Stimulated activated CD4-positive, alpha-beta T cell treated with anti-CD3 and anti-CD28 coated beads, Interleukin-15, amount 100 ng/mL, for 48 hours (primary cell): ENCODE measurements at places on chromosomes 12 and 14.

DNA sequence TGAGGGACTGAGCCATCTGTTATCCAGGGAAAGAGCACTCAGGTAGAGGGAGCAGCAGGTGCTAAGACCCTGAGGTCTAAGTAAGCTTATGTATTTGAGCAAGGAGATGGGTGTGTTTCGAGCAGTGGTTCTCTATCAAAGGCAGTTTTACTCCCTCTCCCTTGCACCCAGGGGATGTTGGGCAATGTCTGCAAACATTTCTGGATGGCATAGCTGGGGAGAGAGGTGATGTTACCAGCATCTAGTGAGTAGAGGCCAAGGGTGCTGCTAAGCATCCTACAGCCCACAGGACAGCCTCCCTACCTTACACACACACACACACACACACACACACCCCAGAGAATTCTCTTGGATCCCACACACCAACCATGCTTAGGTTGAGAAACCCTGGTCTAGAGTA is 221.0 kb upstream of the PWP1 start:
- no peak for DNase-seq

DNA sequence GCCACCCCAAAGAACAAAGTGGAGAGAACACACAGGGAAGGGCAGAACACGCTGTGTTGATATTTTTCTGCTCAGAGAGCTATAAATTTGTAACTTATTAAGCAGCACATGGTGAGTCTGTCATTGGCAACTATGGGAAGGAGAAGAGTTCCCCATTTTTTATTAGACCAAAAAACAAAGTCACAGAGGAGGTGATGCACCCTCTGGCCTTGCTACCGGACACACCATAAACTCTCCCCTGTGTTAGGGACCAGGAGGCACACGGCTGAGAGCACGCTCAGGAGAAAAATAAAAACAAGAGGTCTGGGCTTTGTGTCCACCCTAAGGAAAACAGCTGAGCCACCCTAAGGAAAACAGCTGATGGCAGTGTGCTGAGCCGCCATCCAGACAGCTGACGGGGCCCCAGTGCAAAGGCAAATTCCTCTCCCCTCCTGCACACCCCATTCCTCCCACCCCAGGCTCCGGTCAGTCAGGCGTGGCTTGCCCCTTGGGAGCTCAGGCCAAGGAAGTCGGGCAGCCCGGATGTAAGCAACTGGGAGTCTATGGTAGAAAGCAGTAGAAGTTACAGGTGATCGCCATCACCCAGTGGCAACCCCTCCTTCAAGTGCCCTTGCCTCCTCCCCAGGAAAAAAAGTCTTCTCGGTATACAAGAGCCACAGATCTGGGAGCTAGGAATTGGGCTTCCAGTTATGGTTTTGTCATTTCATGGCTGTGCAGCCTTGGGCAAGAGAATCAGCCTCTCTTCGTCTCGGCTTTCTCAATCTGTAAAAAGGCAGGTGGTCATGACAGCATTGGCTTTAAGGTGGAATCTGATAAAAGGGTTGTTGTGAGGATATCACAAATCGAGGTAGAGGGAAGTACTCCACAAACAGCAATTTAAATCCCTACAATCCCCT is 2.4 kb downstream of the PXN start:
- DNase-seq = no peak

GRCh38 chr12:41724216-41724615 is 420.5 kb downstream of the GXYLT1 start:
- DNase-seq = no peak

GRCh38 chr14:36455241-36455627 is 64.8 kb downstream of the NKX2-1 start:
- DNase-seq = no peak

DNA sequence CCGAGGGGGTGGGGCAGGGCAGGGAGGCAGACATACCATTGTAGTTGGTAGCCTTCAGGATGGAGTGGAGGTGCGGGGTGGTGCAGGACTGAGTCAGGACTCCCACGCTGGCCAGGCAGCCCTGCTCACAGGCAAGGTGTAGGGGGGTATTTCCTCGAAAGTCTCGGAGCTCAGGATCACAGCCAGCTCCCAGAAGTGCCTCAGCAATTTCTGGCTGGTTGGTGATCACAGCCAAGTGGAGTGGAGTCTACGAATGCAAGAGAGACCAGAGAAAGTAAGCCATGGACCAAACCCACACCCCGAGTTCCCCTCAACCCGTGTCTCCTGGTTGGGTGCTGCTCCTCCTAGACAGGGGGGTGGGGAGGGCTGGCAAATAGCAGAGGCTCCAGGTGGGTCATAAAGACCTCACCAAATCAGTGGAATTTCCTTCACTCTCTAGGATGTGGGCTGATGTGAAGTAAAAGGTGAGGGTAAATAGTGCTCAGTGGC is 1.4 kb downstream of the NFKBIA start:
- peak; percentile 26 for DNase-seq

GRCh38 chr12:480831-481816 is 21.4 kb downstream of the B4GALNT3 start:
- no peak for DNase-seq

- no peak for DNase-seq
Measured at GRCh38 chr14:99148861-99149610, 123.0 kb downstream of the BCL11B start.

GRCh38 chr14:83777516-83777915 is 1752.4 kb upstream of the FLRT2 start:
- DNase-seq = no peak

- no peak for DNase-seq
Measured at GRCh38 chr12:1995205-1995896, 8.9 kb downstream of the DCP1B start.

DNA sequence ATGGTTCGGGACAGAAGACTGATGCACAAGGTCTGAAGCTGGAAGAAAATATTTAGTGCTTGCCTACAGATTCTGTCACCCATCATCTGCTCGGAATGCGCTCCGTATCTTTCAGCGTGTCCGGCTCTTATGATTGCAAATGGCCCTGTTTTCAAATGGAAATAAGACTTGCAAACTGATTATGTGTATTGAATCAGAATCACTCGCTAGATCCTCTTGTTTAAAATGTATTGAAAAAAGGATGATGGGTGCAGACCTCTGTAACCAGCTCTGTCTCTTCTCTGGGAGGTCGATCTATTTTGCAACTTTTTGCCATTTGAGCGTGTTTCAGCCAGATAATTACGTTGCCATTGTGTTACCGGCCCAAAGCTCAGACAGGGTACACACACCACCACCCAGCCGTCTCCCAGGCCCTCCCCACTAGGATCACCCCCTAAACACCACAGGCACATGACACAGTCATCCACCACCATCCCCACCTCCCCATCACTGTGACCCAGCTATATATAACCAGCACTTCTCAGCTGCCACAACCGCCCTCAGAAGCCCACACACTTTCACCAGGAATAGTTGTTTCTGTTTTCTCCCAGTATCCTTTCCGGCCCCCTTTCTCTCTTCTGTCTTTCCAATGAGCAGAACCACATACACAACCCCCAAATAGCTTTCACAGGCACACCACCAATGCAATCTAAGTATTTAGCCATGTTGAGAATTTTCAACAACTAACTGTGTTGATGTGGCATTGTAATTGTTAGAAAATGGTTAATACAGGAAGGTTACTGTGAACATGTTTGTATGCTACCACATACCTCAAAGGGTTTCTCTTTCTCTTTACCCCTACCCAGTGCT is 10.7 kb downstream of the NKX2-1 start:
- no peak for DNase-seq

DNA sequence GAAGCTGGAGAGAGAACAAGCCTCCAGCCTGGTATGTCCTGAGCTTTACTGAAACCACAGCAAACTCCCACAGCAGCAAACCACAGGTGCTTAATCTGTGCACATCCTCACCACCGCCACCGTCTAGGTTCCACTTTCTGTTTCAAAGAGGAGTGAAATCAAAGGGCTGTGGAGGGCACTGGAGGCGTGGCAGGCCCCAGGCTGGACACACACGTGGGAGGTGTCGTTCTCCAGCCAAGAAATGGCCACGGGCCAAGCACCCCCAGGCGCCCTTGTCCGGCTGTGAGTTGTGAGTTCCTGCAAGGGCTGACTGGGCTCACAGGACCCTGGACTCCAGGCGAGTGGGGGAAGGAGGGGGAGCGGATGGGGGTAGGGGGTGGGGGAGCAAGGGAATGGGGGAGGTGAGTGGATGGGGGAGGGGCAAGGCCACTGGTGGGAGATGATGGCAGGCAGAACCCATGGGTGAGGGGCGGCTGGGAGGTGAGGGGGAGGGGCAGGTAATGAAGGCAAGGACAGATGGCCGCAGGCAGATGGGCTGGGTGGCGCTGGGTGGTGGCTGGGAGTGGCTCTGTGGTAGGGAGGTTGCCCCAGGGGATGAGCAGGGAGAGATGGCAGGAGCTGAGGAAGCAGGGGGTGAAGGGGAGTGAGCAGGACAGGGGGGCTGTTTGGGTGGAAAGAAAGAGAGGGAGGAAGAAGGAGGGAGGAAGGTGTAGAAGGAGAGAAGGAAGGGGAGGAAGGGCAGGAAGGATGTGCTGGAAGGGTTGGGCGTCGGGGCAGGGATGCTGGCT is 86.7 kb downstream of the NCOR2 start:
- DNase-seq = peak; percentile 29

GRCh38 chr12:57892232-57892972 is 45.9 kb upstream of the CTDSP2 start:
- DNase-seq = no peak

GRCh38 chr14:91371011-91371989 is 46.3 kb downstream of the CCDC88C start:
- no peak for DNase-seq

GRCh38 chr14:58130116-58130782 is 21.8 kb downstream of the ARMH4 start:
- no peak for DNase-seq

GRCh38 chr14:56794557-56795283 is 15.6 kb downstream of the OTX2 start:
- no peak for DNase-seq

DNA sequence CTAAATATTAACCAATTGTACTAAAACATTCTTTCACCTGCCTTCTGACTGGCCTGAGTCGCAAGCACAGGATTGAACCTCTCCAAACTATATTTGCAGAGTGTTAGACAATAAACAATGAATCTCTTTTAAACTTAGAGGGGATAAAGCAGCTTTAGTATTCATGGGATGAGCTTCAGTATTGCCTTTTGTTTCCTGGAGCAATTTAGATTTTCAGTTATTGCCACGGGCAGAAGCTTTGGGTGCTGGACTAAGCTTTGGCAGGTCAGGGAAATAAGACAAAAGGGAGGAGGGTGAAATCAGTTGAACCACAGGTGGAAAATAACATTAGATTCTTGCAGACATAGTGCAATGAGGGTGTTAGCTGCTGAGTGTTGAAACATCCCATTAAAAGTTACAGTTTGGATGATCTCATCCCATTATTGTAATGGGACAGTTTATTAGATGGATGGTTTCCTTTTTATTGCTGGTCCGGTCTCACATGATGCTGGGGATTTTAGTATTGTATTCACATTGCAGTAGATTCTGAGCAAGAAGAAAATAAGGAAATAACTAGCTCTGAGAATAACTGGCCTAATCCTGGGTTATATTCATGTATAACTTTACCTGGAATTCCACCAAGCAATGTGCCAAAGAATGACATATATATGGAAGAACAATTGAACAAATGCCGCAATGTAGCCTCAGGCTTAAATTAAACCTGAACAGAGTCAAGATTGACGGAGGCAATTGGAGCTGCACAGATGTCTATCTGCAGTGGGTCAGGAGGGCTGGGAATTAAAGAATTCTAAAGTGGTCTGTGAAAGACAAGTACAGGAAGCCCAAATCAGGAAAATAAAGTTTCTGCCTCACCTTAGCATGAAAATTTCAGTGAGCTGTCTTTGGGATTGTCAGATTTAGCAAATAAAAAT is 1092.8 kb upstream of the SEL1L start:
- DNase-seq = no peak

DNA sequence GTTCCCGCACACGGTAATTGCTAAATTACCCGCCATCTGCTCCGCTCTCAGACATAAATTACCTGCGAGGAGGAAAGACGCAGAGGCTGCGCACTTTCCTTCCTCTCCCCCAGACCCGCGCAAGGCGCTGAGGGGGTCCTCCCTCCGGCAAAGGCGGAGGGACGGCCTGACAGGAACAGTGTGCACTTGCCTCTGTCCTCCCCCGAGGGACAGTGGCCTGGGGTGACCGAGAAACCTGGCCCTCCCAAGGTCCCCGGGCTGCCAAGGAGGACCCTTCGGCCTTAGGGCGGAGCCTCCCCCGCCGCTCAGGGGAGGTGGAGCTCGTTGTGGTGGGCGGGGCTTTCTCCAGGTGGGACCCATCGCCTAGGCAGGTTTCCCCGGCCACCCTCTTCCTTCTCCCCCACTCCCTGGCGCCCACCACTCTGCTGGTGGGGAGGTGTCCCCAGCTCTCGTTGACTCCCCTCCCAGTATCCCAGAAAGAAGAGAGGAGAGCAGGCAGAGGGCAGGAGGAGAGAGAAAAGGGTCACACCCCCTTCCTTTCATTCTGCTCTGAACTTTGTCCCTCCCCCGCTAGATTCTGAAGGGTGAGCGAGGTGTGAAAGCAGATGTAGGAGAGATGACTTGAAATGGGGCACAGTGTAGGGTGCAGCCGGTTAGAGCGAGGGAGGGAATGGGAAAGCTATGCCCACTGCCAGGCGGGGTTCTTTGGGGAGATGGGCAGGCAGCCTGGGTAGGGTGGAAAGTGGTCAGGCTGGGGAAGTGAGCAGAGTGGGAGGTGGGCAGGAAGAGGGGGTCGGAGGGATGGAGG is 11.4 kb upstream of the CALCOCO1 start:
- no peak for DNase-seq

- no peak for DNase-seq
Measured at GRCh38 chr12:92035477-92035876, 110.2 kb downstream of the BTG1 start.

DNA sequence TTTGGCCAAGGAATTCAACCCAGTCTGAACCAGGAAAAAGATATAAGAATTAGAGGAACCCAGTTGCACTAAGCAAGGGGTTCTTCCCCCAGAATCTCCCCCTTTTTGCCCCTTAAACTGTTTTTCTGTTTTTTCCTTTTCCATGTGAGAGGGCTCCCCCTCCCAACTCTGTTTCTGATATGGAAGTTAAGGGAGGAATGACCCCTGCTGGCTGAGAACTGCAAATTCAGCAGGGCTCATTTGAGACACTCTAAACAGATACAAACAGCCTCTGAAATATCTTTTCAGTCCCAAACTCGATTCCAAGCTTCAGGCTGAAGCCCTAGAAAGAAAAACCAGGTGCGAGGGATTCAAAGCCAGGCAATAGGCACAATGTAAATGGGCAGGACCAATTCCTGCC is 132.7 kb downstream of the SLC41A2 start:
- DNase-seq = no peak

- no peak for DNase-seq
Measured at GRCh38 chr12:121264951-121265515, 31.5 kb downstream of the CAMKK2 start.

- no peak for DNase-seq
Measured at GRCh38 chr14:67820428-67820971, 921 bp downstream of the RAD51B start.

DNA sequence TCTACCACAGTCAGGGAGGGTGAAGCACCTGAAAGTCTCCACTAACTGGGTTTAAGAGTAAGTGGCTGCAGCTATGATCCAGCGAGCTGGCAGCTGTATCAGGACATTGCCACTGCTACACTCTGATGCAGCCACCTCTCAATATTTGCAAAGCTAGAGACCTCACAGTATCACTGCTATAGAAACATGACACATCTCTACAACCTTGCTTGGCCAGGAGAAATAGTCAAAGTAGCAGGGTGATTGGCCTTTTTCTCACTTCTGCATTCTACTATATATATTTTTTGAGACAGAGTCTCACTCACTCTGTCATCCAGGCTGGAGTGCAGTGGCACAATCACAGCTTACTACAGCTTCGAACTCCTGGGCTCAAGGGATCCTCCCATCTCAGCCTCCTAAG is 9.3 kb upstream of the FMNL3 start:
- DNase-seq = no peak

- DNase-seq = no peak
Measured at GRCh38 chr12:46763230-46763629, 62.6 kb downstream of the SLC38A4 start.

GRCh38 chr14:81427348-81428058 is 27.4 kb upstream of the STON2 start:
- DNase-seq = no peak
